Common myeloid progenitor, CD34-positive (primary cell): ENCODE measurements at places on chromosomes 12 and 14.

GRCh38 chr12:50637870-50638481 lies 125.9 kb upstream of the ATF1 start:
- peak; percentile 54 for DNase-seq

DNA sequence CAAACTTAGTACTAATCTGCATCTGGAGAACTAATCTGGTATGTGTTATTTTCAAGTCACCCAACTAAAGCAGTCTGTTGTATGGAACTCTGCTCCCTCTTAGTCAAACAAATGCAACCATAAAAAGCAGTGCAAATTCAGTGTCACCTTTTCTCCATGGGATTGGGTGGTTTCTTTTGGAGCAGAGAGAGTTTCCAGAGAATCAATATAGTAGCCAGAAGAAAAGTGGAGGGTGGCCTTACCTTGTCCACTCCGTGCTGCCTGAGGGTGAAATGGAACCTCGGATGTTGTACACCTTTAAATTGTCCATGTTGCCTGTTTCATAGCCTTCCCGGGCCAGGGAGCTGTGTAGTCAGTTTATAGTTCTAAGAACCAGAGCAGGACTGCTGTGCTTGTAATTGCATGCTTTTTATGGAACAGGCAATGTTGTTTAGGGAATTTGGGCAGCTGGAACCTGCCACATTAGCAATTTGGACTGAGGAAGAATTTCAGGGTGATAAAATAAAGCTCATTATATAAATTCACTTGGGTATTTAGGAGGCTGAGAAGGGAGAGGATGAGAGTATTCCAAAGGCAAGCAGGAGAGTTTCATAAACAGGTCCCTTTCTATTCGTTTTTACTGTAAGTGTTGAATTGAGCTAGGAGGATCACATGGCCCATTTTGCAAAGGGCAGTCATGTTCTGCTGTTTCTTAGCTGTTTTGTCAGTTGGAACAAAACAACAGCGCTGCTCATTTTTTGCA lies 60.5 kb downstream of the CRADD start:
- DNase-seq, result no peak

DNA sequence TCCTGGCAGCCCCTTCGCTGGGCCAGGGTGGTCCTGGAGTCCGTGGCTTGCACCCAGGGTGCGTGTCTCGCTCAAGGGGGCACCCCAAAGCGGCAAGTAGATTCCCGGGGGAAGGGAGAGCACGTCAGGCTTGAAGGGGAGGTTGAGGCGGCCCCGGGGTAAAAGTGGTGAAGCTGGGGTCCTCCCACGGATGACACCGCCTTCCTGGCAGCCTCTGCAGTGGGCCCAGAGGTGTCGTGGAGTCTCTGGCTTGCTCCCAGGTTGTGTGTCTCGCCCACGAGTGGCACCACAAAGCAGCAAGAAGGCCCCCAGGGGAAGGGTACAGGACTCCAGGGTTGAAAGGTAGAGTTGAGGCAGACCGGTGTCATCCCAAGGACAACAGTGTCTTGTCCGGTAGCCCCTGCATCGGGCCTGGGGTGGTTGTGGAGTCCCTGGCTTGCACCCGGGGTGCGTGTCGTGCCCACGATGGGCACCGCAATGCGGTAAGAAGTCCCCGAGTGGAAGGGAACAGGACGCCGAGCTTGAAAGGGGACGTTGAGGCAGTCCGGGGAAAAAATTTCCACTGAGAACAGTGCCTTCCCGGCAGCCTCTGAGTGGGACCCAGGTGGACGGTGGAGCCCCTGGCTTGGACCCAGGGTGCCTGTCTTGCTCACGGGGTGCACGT lies 158.0 kb upstream of the ALG10B start:
- DNase-seq, result no peak

DNA sequence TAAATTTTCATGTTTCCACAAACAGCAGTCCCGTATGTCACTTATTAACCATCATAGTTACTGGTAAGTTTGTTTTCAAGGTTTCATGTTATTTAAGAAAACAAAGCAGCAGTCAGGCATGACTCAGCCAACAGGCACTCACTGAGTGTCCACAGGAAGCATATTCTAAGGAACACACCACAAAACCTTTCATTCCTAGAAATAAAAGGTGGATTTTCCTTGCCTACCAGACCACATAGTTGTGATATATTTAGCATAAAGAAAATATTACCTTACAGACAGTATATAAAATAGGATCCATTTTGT lies 143.3 kb upstream of the AVPR1A start:
- peak; percentile 83 for DNase-seq

GRCh38 chr12:1436015-1436414 lies 158.4 kb downstream of the FBXL14 start:
- DNase-seq, result no peak

DNA sequence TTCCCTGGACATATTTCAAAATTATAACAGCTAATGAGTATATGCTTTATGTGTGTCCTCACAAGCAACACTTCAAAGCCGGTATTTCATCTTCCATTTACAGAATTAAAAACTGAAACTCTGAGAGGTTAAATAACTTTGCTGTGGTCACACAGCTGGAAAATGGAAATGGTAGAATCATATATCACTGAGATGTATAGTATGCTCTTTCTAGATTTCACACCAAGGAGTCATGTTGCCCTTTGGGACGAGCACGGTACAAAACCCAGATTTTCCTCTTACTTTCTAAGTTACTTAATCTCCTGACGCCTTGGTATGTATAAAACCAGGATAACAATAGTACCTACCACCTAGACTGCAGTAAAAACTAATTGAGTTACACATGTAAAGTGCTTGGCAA lies 152.6 kb upstream of the GRIP1 start:
- DNase-seq, result no peak

DNA sequence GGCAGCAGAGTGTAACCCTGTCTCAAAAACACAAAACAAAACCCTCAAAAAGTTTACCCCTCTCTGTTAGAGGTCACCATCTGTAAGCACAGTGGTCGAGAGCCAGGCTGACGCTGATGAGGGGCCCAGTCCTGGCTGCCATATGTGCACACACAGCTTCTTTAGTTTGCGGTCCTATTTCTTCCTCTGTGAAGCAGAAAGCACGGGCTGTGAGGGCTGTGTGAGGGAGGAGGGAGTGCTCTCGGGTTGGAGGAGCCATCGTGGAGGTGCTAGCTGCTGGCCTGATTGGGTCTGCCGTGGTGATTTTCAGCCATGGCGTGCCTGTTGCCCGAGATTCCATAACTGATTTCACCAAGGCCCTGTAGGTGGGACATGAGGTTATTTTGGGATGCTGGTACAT lies 3.5 kb downstream of the ULK1 start:
- DNase-seq, result no peak

GRCh38 chr12:28096649-28097048 lies 93.6 kb upstream of the CCDC91 start:
- DNase-seq, result no peak

- no peak for DNase-seq
These were observed 231.7 kb upstream of the USP15 start for GRCh38 chr12:62028536-62028935.
